ENCODE measurements at places on chromosomes 2 and 18. TPM values are rescaled to one million over a fixed set of nuclear protein-coding genes. Genes with fewer than 3 reads are reported as not detected.

RPRM gene
- polyA plus RNA-seq: 5.0 TPM

DQX1 gene
- polyA plus RNA-seq: 0.17 TPM

GBX2 gene
- polyA plus RNA-seq: not detected

ANKRD44 gene
- polyA plus RNA-seq: 5.0 TPM

CRYGD gene
- not detected for polyA plus RNA-seq

DCDC2C gene
- 2.0 TPM for polyA plus RNA-seq

EGR4 gene
- polyA plus RNA-seq: 0.32 TPM

- H3K27me3 ChIP-seq: no peaks in the 10 kb centered on the region
- no peak overlapping the region for H3K27ac ChIP-seq
- H3K4me3 ChIP-seq: no peak overlapping the region
- no peak for DNase-seq
Observed at GRCh38 chr2:55888936-55889335, 34.6 kb downstream of the EFEMP1 start.

DNA sequence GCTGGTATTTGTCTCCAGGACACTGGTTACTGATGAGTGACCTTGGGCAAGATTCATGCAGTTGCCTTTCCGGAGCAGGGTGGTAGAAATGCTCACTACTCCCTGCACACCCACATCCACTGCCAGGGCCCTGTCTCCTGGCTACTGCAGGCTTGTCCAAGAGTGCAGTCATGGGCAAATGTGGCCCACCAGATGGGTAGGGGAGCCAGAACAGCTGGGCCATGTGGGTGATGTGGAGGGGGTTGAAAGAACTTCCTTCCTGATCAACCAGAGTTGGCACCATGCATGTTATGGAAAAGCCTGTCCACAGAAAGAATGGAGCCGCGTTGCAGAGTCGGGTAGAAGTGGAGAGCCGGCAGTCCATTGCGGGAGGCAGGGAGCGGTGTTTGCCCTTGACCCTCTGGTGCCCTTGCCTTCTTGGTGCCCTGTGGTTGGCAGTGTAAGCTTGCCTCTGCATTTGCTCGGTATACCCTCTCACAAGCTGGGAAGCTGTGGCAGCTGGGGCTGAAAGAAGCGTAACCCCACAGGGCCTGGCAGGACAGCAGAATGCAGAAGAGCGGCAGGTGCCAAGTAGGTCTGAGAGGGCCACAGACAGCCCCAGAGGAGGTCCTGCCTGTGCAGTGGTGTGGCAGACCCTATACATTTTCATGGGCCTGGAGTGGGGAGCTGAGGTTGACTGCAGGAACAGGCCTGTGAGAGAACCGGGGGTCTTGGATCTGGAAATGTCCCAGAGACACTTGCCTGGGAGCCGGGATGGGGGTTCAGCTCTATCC, 253.2 kb downstream of the TFCP2L1 start:
- H3K27me3 ChIP-seq: peaks cover 3% of the 10 kb centered on the region
- H3K27ac ChIP-seq: no peak overlapping the region
- no peaks in the 10 kb centered on the region for H3K36me3 ChIP-seq
- no peak for DNase-seq
- H3K4me1 ChIP-seq: no peaks in the 10 kb centered on the region
- H3K4me3 ChIP-seq: no peak overlapping the region

DNA sequence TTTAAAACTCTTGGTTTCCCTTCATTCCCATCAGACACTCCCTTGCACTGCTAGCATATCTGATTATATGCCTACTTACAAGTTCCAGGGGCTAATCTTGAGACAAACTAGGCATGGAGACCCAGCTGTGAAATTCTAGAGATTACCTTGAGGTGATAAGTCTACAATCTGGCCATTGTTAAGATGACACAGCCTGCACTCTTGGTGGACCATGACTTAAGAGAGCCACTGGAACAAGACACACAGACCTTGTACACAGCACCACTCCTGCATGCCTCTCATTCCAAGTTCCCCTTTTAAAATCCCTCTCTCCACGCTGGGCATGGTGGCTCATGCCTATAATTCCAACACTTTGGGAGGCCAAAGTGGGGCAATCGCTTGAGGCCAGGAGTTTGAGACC, 387.2 kb upstream of the DCC start:
- no peak overlapping the region for H3K4me3 ChIP-seq
- no peak for DNase-seq
- H3K4me1 ChIP-seq: no peaks in the 10 kb centered on the region
- no peak overlapping the region for H3K27ac ChIP-seq

GRCh38 chr2:68768461-68768860, 33.9 kb downstream of the ARHGAP25 start:
- H3K27me3 ChIP-seq: no peaks in the 10 kb centered on the region
- no peaks in the 10 kb centered on the region for H3K36me3 ChIP-seq
- H3K4me3 ChIP-seq: no peak overlapping the region
- no peak for DNase-seq
- no peaks in the 10 kb centered on the region for H3K4me1 ChIP-seq

DNA sequence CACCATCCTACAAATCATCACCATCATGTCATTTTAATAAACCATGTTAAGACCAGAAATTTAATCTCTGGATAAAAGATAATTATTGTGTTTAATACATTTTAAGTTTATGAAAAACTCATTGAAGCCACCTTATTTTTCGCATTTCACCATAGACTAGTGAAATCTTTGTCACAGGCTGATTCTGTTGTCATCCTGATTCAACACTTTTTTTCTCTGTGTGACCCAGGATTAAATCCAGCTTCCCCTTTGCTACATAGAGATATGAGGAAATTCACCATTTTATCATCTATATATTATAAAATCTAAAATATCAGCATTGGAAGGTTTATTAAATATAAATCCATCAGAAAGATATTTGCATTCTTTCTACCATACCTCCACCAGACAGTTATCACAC, 29.2 kb upstream of the MRO start:
- H3K4me3 ChIP-seq: no peak overlapping the region
- DNase-seq: no peak
- no peak overlapping the region for H3K27ac ChIP-seq
- no peaks in the 10 kb centered on the region for H3K4me1 ChIP-seq
- no peaks in the 10 kb centered on the region for H3K36me3 ChIP-seq
- no peaks in the 10 kb centered on the region for H3K27me3 ChIP-seq

DNA sequence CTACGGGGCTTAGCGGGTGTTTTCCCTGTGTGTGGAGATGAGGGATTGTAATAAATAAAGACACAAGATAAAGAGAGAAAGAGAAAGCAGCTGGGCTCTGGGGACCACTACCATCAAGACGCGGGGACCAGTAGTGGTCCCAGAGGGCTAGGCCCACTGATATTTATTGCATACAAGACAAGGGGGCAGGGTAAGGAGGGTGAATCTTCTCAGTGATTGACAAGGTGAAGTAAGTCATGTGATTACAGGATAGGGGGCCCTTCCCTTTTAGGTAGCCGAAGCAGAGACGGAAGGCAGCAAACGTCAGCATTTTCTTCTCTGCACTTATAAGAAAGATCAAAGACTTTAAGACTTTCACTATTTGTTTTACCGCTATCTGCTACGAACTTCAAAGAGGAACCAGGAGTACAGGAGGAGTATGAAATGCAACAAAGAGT, 4.5 kb upstream of the GAL3ST2 start:
- H3K27ac ChIP-seq: no peak overlapping the region
- H3K36me3 ChIP-seq: no peaks in the 10 kb centered on the region
- H3K27me3 ChIP-seq: peaks cover 20% of the 10 kb centered on the region
- no peaks in the 10 kb centered on the region for H3K4me1 ChIP-seq
- H3K4me3 ChIP-seq: no peak overlapping the region
- DNase-seq: no peak

GRCh38 chr2:42196403-42197267, 27.5 kb downstream of the EML4 start:
- H3K36me3 ChIP-seq: no peaks in the 10 kb centered on the region
- peaks cover 67% of the 10 kb centered on the region for H3K4me1 ChIP-seq
- H3K4me3 ChIP-seq: no peak overlapping the region
- DNase-seq: peak; percentile 69
- no peaks in the 10 kb centered on the region for H3K27me3 ChIP-seq
- H3K27ac ChIP-seq: no peak overlapping the region

DNA sequence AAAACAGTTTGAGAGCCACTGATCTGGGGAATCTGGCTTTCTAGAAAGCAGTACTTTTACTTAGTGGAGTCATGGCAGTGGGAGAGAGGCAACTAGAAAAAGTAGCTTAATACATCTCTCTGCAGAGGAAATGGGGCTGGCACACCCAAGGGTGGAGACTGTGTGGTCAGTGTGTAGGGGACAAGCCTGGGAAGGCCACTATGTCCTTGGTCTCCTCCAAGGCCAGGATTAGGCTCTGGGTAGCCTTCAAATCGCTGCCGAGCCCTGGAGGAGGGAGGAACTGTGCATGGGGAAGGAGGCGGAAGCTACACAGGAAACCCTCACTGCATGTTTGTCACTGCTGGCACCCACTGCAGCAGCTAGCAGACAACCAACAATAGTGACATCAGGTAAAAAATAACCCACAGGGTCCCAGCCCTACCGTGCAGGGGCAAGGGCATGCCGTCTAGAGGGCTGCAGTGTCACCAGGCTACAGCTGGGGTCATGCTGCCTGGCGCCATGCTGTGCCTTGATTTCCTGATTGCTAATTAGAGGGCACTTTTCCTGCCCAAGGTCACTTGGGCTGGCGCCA, 34.8 kb downstream of the LBH start:
- peaks cover 17% of the 10 kb centered on the region for H3K4me1 ChIP-seq
- peak; percentile 40 for DNase-seq
- no peaks in the 10 kb centered on the region for H3K27me3 ChIP-seq
- H3K27ac ChIP-seq: peak overlapping the region; percentile 28
- no peak overlapping the region for H3K4me3 ChIP-seq

DNA sequence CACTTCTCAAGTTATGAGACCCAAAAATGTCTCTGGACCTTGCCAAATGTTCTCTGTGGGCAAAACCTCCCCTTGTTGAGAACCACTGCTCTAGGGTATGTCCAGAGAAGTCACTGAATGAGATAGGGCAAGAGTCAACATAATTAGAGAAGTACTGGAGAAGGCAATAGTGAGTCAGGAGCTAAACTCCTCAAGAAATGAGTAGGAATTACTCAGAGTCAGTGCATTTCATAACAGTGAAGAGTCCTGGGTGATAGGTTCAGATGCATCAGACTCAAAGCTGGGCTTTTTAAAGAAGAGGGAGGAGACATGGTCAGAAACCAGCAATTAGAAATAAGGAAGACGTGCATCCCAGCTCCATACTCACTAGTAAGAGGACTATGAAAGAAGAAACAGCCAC, 38.6 kb upstream of the IHH start:
- no peak for DNase-seq
- no peak overlapping the region for H3K27ac ChIP-seq
- H3K36me3 ChIP-seq: no peaks in the 10 kb centered on the region
- H3K4me1 ChIP-seq: no peaks in the 10 kb centered on the region
- H3K4me3 ChIP-seq: no peak overlapping the region
- no peaks in the 10 kb centered on the region for H3K27me3 ChIP-seq

GRCh38 chr2:30273574-30273929, 42.2 kb downstream of the LBH start:
- no peaks in the 10 kb centered on the region for H3K27me3 ChIP-seq
- no peak overlapping the region for H3K27ac ChIP-seq
- no peaks in the 10 kb centered on the region for H3K36me3 ChIP-seq
- no peak for DNase-seq
